ENCODE measurements at places on chromosomes 4 and X. TPM values are rescaled to one million over a fixed set of nuclear protein-coding genes. Genes with fewer than 3 reads are reported as not detected.

The CXCL6 gene
- total RNA-seq = not detected

The PNMA5 gene
- not detected for total RNA-seq

The RAB41 gene
- total RNA-seq = not detected

The WNK3 gene
- 0.75 TPM for total RNA-seq

The CPLX1 gene
- 0.11 TPM for total RNA-seq

The PNMA3 gene
- 3.3 TPM for total RNA-seq

The BBS12 gene
- total RNA-seq = 5.8 TPM

The ITGB1BP2 gene
- 7.8 TPM for total RNA-seq
